CD8-positive, alpha-beta memory T cell (primary cell): ENCODE measurements at places on chromosomes 7 and 10. TPM values are rescaled to one million over a fixed set of nuclear protein-coding genes. Genes with fewer than 3 reads are reported as not detected.

GRCh38 chr10:68202960-68203353, 29.0 kb downstream of the ATOH7 start:
- no peak for DNase-seq

DNA sequence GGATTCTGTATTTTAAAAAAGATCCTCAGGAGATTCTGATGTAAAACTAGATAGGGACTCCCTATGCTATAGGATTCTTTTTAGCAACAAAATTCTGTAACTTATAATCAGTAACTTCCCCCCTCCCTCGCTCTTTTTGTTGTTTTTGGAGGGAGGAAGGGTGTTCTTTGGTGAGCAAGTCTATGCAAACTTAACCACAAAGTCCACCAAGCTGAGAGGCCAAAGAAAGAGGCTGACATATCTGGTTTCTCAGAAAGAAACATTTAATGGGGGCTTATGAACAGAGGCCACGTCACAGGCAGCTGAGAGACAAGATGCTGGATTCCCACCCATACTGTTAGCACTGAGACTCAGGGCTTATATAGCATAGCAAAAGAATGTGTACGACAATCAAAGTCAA, 14.3 kb upstream of the ABCB5 start:
- DNase-seq = no peak

GRCh38 chr10:84177541-84178141, 4.0 kb downstream of the GPR15LG start:
- DNase-seq = peak; percentile 82

DNA sequence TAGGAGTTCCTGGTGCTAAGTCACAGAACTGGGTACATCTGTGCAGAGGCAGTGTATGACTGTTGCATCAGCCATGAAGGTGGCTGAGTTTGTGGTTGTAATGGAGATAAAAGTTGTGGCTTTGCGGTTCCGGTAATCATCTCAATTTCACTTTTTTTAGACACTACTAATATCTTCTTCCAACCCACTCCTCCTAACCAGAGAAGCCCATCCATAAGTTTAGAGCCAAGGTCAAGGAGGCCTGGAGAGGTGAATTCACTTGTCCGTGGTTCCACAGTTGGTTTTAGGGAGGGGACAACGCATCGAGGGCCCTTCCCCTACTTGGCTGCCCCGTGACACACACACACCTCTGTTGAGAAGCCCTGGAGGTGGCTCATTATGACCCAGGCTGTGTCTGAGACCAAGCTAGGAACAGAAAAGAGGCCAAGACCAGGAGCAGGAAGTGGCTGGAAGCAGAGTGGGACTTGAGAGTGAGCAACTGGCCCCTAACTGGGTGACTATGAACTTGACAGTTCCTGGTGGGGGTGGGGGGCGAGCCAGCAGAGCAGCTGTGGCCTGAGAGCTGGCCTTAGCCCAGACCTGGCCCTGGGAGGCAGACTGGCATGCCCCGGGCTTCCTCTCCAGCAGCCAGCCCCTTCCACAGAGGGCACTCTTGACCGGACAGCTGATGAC, 66.8 kb upstream of the COL13A1 start:
- DNase-seq = no peak

The STOX1 gene
- total RNA-seq = 0.29 TPM

The NODAL gene
- total RNA-seq = not detected

DNA sequence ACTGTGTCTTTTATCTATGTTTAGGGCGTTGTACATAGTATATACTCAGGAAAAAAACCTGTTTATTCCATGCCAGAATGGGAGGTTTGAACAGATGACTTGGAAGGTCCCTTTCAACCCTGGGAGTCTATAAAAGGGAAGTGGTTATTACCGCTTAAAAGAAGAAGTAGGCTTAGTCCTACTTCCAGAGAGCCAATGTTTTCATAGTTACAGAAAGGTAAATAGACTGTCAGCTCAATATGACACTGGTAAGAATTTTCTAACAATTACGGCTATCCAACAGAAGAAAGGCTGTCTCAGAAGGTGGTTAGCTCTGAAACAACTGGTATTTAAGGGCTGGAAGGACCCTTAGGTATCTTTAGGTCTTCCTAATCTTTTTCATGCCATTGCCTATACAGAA, 1.1 kb upstream of the TFAM start:
- no peak for DNase-seq

DNA sequence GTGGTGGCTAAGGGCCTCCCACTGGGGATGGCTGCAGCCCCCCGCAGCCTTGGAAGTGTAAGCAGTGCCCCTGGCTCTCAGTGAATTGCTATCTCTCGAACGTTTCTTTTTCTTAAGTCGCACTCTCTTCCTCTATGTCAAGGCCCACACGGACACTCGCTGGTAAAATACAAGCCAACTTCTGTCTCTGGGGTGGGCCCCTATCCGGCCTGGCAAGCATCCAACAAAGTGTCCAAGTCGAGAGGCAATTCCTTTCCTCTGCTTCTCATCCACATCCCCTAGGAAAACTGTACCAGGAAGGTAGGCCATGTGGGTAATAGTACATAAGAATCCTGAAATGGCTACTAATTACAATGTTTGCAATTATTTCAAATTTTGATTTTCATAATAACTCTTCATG, 194.9 kb upstream of the MGMT start:
- no peak for DNase-seq

DNA sequence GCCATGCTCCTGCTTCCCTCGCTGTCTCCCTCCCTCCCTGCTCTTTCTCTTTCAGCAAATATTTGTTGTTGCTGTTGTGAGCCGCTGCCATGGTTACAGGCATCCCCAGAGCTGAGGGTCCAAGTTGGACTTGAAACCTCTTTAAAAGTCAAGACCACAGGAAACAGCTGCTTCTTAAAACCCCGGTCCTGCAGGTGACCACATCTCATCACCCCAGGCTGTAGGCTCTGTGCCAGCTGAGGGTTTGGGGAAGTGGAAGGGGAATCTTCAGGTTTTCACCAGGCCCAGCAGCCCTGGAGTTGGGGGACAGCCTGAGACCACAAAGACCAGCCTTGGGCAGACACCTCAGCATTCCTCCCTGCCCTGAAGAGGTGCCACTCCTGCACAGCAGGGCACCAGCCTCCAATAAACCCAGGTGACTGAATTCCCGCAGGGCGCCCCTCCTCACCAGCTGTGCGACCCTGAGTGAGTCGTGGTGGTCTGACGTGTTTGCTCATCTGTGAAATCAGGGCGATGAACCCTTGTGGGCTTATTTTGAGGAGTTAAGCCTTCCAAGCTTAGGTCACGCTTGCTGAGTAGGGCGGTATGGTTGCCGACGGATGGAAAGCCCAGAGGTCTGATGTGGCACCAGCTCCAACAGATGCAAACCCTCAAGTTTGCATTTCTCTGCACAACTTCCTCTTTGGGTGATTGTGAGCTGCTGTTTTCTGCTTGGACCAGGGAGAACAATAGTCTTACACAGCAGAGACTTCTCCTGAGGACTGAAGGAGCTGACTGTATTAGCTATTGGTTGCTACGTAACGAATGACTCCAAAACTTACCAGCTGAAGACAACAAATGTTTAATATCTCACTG, 24.8 kb downstream of the NPTX2 start:
- no peak for DNase-seq

DNA sequence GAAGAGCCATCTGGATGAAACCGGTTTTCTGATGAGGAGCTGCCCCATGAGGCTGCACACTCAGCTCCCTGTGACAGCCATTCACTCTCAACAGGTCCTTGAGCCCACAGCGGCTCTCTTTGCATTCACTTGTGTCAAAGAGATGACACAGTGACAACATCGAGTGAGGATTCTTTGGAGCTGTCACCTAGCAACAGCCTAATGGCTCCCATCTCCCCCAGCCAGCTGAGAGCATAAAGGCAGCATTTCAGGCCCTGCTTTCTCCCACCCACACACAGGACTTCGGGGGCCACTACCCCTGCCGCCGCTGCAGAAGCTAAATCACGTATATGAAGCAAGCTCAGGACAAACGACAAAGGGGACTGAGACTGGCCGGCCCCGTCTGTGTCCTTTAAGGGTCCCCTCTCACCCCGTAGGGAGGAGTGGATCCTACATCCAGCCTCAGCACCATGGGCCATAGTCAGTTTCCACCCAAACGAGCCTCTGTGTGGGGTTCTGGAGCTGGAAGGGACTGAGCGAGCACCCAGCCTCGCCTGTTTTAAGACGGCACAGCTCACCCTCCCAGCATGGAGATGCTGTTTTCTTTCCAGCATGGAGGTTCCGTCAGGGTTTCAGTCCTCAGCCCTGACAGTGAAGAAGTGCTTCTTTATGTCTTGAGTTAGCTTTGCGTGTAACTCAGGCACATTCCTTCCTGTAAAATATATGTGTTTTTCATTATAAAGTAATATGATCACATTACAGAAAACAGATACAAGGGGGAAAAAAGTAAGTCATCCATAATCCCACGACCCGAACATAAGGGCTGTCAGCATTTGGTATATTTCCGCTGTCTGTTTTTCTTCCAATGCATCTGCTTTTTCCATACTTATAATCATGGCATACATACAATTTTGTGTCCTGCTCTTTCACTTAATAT, 4.9 kb downstream of the CPA4 start:
- DNase-seq = no peak

GRCh38 chr7:140977741-140978140, 37.0 kb downstream of the MRPS33 start:
- DNase-seq = no peak

GRCh38 chr10:49161411-49161997, 26.7 kb downstream of the TMEM273 start:
- no peak for DNase-seq
